ENCODE measurements at places on chromosomes 4 and X.

DNA sequence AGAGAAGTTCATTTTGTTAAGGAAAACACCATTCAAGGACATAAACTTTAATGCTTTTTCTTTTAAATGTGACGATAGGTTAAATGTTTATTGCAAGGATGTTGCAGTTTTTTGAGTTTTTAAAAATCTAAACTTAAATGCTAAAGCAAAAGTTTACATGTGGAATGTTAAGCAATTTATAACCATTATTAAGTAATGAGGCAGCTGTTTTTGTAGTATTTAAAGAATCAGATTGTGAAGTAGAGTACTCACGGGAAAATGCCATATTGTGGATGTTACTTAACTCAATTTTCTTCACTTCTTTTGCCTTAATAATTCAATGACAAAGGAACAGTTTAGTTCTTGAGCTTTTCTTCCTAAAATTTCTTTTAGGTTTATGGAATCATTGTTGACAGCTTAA is 43.5 kb downstream of the UBE2K start:
- no peak for DNase-seq

- DNase-seq = no peak
These were observed 393.6 kb downstream of the GPAT3 start for GRCh38 chr4:83929550-83929949.

- DNase-seq = no peak
These were observed 1.1 kb downstream of the MSL3 start for GRCh38 chrX:11759172-11759460.

GRCh38 chr4:84159762-84160161 is 339.3 kb downstream of the NKX6-1 start:
- no peak for DNase-seq

- DNase-seq = no peak
These were observed 2368.5 kb downstream of the PCDH7 start for GRCh38 chr4:33088713-33089112.

- no peak for DNase-seq
These were observed 58.6 kb upstream of the P2RY10 start for GRCh38 chrX:78886550-78886949.

- no peak for DNase-seq
These were observed 10.4 kb downstream of the ADAMTS3 start for GRCh38 chr4:72558655-72559054.

DNA sequence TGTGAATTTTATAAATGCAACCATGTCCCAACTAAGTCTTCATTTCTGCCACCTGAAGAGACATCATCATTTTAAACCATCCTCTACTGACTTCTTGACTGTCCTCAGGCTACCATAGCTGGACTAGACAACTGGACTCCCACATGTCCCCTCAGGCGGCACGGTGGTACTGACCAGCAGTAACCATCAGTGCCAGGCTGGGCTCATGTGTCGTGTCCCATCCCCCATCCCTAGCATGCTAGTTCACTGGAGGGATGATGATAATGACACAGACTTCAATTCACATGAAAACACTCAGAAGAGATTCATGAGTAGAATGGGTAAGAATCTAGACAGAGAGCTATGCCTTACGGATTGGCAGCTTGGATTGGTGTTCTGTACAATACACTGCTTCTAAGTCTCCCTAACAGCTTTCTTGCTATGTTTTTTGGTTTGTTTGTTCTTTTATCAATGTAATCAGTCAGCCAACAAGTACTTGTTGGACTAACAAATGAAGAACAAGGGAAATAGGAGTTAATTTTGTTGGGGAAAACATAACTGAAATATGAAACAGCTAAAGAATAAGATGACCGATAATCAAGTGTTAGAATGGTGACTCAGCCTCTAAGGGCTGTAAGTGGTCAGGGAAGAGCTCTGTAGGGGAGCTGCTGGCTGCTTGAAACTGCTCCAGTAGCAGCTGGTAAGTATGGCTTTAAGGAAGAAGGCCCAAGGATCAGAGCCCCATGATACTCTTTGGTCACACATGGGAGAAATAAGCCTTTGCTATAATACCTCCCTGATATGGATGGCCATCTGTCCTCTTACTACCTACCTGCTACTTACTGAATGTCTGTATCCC is 10.3 kb downstream of the ZDHHC9 start:
- DNase-seq = no peak

DNA sequence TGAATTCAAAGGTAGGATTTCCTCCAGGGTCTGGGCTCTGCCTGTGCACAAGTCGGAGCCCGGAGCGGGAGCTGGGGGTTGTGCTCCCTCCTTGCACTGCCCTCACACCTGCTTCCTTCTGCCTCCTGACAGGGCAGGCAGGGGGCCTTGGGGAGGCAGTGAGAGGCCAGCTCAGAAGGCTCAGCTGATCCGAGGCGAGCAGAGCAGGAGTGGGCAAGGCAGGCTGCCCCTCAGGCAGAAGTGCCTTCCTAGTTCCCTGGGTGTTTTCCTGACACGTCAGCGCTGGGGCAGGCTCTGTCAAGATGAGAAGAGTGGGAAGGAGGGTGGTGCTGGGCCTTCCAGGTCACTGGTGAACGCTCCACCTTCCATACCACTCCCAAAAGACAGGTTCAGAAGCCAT is 5.5 kb upstream of the IRAK1 start:
- DNase-seq = no peak

- DNase-seq = no peak
These were observed 323.0 kb downstream of the HNRNPD start for GRCh38 chr4:82050796-82051195.

DNA sequence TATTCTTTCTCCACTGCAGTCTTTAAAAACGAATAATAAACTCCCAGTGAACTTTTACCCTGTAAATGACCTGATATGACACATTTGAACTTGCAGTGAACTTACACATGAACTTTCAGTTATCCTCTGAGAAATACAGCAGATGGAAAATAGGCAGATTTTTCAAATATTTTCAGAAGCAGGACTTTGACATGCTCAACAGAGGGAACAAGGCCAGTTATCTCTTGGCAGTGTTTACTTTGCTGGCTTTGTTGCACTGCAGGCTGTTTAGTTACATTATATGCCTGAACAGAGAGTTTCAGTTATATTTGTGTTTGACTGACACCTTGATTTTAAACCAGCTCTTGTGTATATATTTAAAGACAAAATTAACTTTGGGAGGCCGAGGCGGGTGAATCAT is 47.6 kb upstream of the FGG start:
- DNase-seq = no peak

DNA sequence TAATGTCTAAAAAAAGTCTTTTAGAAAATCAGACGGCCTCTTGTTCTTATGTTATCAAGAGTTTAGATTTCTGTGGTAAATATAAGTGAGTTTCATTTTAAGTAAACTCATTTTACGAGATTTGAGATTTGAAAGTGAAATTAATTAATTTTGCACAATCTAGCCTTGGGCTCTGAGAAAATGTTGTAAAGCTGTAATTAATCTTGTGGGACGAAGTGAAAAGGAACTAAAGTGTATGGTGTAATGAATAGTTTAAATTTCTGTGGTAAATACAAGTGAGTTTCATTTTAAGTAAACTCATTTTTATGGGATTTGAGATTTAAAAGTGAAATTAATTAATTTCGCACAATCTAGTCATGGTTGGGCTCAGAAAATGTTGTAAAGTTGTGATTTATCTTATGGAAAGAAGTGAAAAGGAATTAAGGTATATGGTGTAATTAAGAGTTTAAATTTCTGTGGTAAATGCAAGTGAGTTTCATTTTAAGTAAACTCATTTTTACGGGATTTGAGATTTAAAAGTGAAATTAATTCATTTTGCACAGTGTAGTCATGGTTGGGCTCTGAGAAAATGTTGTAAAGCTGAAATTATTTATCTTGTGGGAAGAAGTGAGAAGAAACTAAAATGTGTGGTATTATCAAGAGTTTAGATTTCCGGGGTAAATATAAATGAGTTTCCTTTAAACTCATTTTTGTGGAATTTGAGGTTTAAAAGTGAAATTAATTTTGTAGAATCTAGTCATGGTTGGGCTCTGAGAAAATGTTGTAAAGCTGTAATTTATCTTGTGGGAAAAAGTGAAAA is 1.6 kb downstream of the SCML1 start:
- no peak for DNase-seq

DNA sequence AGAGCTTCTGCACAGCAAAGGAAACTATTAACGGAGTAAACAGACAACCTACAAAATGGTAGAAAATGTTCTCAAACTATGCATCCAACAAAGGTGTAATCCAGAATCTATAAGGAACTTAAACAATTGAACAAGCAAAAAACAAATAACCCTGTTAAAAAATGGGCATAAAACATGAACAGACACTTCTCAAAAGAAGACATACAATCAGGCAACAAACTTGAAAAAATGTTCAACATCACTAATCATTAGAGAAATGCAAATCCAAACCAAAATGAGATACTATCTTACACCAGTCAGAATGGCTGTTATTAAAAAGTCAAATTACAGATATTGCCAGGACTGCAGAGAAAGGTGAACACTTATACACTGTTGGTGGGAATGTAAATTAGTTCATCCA is 309.6 kb upstream of the KLF3 start:
- no peak for DNase-seq

DNA sequence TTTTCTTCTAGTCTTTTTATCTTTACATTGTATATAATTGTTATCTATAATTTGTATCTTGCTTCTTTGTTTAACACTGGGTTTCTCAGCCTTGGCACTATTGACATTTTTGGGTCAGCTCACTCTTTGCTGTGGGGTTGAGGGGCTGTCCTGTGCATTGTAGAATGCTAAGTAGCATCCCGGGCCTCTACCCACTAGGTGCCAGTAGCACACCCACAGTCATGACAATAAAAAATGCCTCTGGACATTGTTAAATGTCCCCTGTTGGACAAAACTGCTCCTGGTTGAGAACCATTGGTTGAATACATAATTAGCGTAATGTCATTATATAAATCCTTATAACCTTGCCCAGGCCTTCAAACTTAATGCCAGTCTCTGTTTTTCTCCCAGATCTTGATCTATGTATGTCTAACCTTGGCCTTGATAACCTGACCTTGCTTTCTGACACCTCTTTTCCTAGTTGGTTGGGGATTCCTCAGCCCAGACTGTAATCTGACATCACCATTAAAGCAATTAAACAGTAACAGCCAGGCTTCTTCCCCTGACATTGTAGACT is 46.1 kb downstream of the DCX start:
- DNase-seq = no peak

- DNase-seq = peak; percentile 23
These were observed 106.8 kb upstream of the RAI2 start for GRCh38 chrX:17967888-17968287.

- DNase-seq = no peak
These were observed 182.0 kb downstream of the RASL11B start for GRCh38 chr4:53043891-53044650.

GRCh38 chr4:180798036-180798577 is 1445.1 kb upstream of the TENM3 start:
- no peak for DNase-seq

GRCh38 chrX:65697211-65697641 is 29.8 kb downstream of the MSN start:
- no peak for DNase-seq

GRCh38 chrX:139725720-139726119 is 17.8 kb upstream of the MCF2 start:
- no peak for DNase-seq

GRCh38 chr4:30870513-30870912 is 150.3 kb downstream of the PCDH7 start:
- DNase-seq = no peak

DNA sequence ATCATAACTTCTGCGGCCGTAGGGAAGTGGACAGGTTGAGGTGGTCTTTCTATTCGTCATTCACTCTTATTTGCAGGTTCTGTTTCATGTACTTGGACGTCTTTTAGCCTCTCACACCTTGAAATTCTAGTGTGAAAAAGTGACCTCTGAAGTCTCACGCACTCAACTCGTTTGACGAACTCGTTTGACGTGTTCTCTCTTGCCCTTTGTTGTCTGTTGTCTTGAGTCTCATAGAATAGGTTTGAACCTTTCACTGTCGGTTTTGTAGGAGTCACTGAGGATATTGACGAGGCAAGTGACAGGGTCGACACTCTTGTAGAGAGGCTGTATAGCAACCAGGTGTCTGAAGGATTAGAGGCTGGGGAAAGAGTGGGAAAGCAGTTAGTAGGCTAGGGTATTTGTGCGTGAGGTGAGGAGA is 1.1 kb upstream of the PGRMC2 start:
- DNase-seq = no peak

DNA sequence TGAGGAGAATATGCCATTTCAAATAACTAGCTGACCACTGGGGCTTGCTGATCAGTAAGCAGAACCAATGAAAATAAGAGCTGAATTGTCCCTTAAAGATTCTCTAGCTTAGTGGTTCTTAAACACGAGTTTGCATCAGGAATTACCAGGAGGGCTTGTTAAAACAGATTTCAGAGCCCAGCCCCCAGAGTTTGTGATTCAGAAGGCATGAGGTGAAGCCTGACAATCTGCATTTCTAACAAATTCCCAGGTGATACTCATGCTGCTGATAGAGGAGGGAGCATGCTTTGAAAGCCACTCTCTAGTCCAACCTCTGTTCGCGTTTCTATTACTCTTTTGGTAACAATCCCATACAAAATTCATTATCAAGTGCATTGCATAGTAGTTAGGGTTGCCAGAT is 35.5 kb downstream of the DCX start:
- no peak for DNase-seq

DNA sequence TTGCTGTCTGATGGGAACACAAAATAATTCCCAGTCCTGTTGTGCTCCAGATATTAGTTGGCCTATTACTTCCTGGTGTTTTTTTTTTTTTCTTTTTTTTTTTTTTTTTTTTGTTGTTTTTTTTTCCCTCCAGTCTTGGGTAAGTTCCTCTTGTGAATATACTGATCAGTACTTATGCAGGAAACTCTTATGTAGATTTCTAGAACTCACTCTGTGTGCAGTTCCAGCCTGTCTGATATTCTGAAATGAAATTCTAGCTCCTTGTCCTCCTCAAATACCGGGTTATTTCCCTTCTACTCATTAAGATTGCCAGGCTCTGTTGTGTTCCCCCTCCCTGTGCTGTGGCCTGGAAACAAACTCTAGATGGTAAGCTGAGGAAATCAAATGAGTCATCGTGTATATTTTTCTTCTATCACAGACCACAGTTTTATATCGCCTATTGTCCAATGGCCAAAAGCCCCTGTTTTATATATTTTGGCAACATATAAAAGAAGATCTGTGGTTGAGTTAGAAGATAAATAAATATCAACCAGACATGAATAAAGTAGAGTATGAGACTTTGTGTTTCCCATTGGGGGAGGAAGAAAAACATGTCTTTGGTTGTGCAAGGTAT is 124.3 kb upstream of the UGT8 start:
- no peak for DNase-seq

DNA sequence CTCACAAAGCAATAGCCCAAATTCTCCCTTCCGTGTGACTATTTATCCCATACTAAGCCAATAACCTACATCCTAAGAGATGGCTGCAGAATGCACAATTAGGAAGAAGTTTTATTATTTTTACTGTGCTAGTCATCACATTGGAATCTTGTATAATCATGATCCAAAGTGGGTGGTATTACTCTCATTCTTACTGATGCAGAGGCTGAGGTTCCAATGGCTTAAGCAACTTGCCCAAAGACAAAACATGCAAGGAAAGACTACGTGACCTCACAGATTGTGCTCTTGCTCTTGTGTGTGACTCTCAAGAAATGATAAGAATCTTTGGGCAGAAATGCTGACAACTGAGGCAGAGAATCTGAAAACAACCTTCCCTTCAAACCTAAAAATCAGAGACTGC is 212.2 kb downstream of the LDB2 start:
- DNase-seq = no peak

GRCh38 chr4:72378901-72379300 is 190.1 kb downstream of the ADAMTS3 start:
- DNase-seq = no peak

GRCh38 chrX:74179071-74179470 is 124.9 kb upstream of the ZCCHC13 start:
- no peak for DNase-seq

GRCh38 chr4:147954850-147955249 is 223.0 kb downstream of the ARHGAP10 start:
- DNase-seq = no peak

GRCh38 chr4:62271107-62271506 is 1071.0 kb downstream of the ADGRL3 start:
- no peak for DNase-seq

Measured in NCI-H2081 treated with DMSO at 0.1 percent for 48 hours (cell line).